ENCODE measurements at places on chromosomes 11 and 22. TPM values are rescaled to one million over a fixed set of nuclear protein-coding genes. Genes with fewer than 3 reads are reported as not detected.

The APOA5 gene
- total RNA-seq = not detected

The OR2D2 gene
- total RNA-seq = not detected

The PRG2 gene
- 1.1 TPM for total RNA-seq

The SULT4A1 gene
- not detected for total RNA-seq

The KCTD14 gene
- 0.34 TPM for total RNA-seq

The OR56A1 gene
- total RNA-seq = not detected

The ZNF280B gene
- 1.0 TPM for total RNA-seq

The RAB38 gene
- total RNA-seq = 0.28 TPM

The PTPN5 gene
- total RNA-seq = not detected

The SPI1 gene
- 5.9 TPM for total RNA-seq

The MISFA gene
- total RNA-seq = 0.56 TPM

The CSRP3 gene
- not detected for total RNA-seq

The TAF1D gene
- 173 TPM for total RNA-seq

The MMP10 gene
- total RNA-seq = not detected

The CHRM1 gene
- not detected for total RNA-seq

The TTC36 gene
- total RNA-seq = 0.56 TPM

The CENPM gene
- total RNA-seq = 8.4 TPM

The ZFP91 gene
- total RNA-seq = 46.7 TPM

The GGT5 gene
- total RNA-seq = not detected

The TSPAN32 gene
- 81.8 TPM for total RNA-seq

The ALG8 gene
- total RNA-seq = 14.4 TPM

The RPS25 gene
- 2,296 TPM for total RNA-seq

The MS4A6A gene
- 3.3 TPM for total RNA-seq

The MPPED2 gene
- 0.96 TPM for total RNA-seq

The TMEM45B gene
- 1.7 TPM for total RNA-seq

The MS4A15 gene
- total RNA-seq = not detected

The B4GALNT4 gene
- 6.0 TPM for total RNA-seq

The LDHAL6A gene
- total RNA-seq = not detected

The DEUP1 gene
- total RNA-seq = not detected

The NCF4 gene
- 7.7 TPM for total RNA-seq

The BRD1 gene
- total RNA-seq = 129 TPM

The NEFH gene
- 0.06 TPM for total RNA-seq

The OR4D5 gene
- total RNA-seq = not detected

The NPAS4 gene
- not detected for total RNA-seq

The LMNTD2 gene
- 10.3 TPM for total RNA-seq

The SCN2B gene
- not detected for total RNA-seq

The MAP6 gene
- total RNA-seq = not detected

The GRIA4 gene
- not detected for total RNA-seq

The CHRM4 gene
- total RNA-seq = 3.7 TPM

The SCGB2A2 gene
- not detected for total RNA-seq

The SCUBE1 gene
- total RNA-seq = not detected

The ALDH3B1 gene
- 0.34 TPM for total RNA-seq

The CATSPERZ gene
- not detected for total RNA-seq

The HPX gene
- 0.52 TPM for total RNA-seq
